ENCODE measurements at places on chromosomes 6 and 20. TPM values are rescaled to one million over a fixed set of nuclear protein-coding genes. Genes with fewer than 3 reads are reported as not detected.

GRCh38 chr6:87572021-87572420 is 17.8 kb downstream of the RARS2 start:
- DNase-seq, result no peak

GRCh38 chr6:1865585-1865984 is 255.9 kb downstream of the FOXC1 start:
- no peak for DNase-seq

HLA-DOB gene
- total RNA-seq, result 3.6 TPM

- DNase-seq, result no peak
Observed at GRCh38 chr6:38310061-38310460, 329.7 kb downstream of the BTBD9 start.
